Left ventricle myocardium inferior (tissue), 1 donor: ENCODE measurements at places on chromosomes 13 and 19. TPM values are rescaled to one million over a fixed set of nuclear protein-coding genes. Genes with fewer than 3 reads are reported as not detected.
A peak's percentile ranks its signal among the peaks of the same experiment; 100 is the strongest.

- DNase-seq = no peak
- peak overlapping the region; percentile 53 for H3K27ac ChIP-seq
- H3K4me3 ChIP-seq = no peak overlapping the region
- H3K36me3 ChIP-seq = no peaks in the 10 kb centered on the region
- H3K4me1 ChIP-seq = peaks cover 44% of the 10 kb centered on the region
These were observed 322.3 kb downstream of the DLEU7 start for GRCh38 chr13:50521006-50521830.

- no peak overlapping the region for H3K4me3 ChIP-seq
- H3K4me1 ChIP-seq = no peaks in the 10 kb centered on the region
- H3K27me3 ChIP-seq = no peaks in the 10 kb centered on the region
These were observed 171.7 kb upstream of the MAB21L1 start for GRCh38 chr13:35648201-35648600.

Gene LILRA6
- total RNA-seq = 1.2 TPM

DNA sequence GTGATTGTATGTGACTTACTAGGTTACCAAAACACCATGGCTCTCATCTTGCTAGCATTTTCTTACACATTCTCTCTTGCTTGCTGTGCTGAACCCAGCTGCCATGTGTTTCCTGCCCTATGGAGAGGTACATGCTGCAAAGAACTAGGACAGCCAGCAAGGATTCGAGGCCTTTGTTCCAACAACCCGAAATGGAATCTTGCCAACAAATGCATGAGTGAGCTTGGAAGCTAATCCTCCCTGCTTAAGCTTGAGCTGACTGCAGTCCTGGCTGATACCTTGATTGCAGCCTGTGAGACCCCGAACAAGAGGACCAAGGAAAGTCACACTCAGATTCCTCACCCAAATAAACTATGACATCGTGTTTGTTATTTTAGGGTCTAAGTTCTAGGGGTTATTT, 651.2 kb downstream of the SLITRK6 start:
- H3K4me3 ChIP-seq = no peak overlapping the region
- no peaks in the 10 kb centered on the region for H3K36me3 ChIP-seq
- no peak overlapping the region for H3K27ac ChIP-seq
- H3K27me3 ChIP-seq = no peaks in the 10 kb centered on the region
- no peaks in the 10 kb centered on the region for H3K4me1 ChIP-seq

- H3K4me1 ChIP-seq = peaks cover 6% of the 10 kb centered on the region
- no peak overlapping the region for H3K27ac ChIP-seq
- no peaks in the 10 kb centered on the region for H3K36me3 ChIP-seq
- peaks cover 46% of the 10 kb centered on the region for H3K27me3 ChIP-seq
- DNase-seq = no peak
These were observed 3.6 kb upstream of the KCNN4 start for GRCh38 chr19:43784241-43784980.

- DNase-seq = no peak
- no peak overlapping the region for H3K27ac ChIP-seq
- no peaks in the 10 kb centered on the region for H3K27me3 ChIP-seq
- H3K4me1 ChIP-seq = peaks cover 38% of the 10 kb centered on the region
- no peak overlapping the region for H3K4me3 ChIP-seq
These were observed 20.5 kb downstream of the EPS8L1 start for GRCh38 chr19:55096061-55096701.

GRCh38 chr13:41463838-41464602, 6.7 kb downstream of the RGCC start:
- H3K4me1 ChIP-seq = peaks cover 54% of the 10 kb centered on the region
- peaks cover 44% of the 10 kb centered on the region for H3K36me3 ChIP-seq
- H3K27ac ChIP-seq = peak overlapping the region; percentile 79
- DNase-seq = no peak
